Activated T-helper 1 cell treated with anti-CD3 and anti-CD28 coated beads, Interleukin-12 subunit alpha, Interleukin-12 subunit beta, Interleukin-2, Interleukin-4 antibody, amounts not matched to agents 30 ng/mL and 10 ng/mL and 1 ng/mL, durations not matched to agents 14 hours and 24 hours and 36 hours (primary cell): ENCODE measurements at places on chromosomes 6 and 20. TPM values are rescaled to one million over a fixed set of nuclear protein-coding genes. Genes with fewer than 3 reads are reported as not detected.

RIPOR2 gene
- 30.8 and 31.1 TPM in 2 replicates for total RNA-seq

PNLDC1 gene
- 0.56 and 0.78 TPM in 2 replicates for total RNA-seq

BTBD3 gene
- total RNA-seq: 16.5 and 17.3 TPM in 2 replicates

METTL24 gene
- total RNA-seq: not detected in 2 replicates

RBM12 gene
- 151 and 168 TPM in 2 replicates for total RNA-seq

ADAM33 gene
- total RNA-seq: not detected in 2 replicates

C6orf132 gene
- total RNA-seq: 0.18 and 0.20 TPM in 2 replicates
